ENCODE measurements at places on chromosomes 5 and 9. TPM values are rescaled to one million over a fixed set of nuclear protein-coding genes. Genes with fewer than 3 reads are reported as not detected.

DNA sequence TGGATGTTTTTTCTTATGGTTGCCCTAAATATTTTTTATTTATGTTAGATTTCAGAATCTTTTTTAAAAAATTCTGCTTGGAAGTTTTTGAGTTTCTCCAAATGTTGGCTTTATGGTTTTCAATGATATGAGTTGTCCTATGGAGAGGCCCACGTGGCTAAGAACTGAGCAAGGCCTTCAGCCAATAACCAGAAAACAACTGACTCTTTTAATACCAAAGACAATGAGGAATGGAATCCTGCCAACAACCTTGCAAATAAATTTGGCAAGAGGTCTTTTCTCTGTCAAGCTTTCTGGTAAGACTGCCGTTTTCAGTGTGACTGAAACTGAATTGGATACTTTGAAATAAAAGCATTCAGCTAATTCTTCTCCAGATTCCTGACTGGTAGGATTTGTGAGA lies 1740.1 kb upstream of the WWC1 start:
- no peaks in the 10 kb centered on the region for H3K4me1 ChIP-seq
- H3K27me3 ChIP-seq, result no peaks in the 10 kb centered on the region
- H3K27ac ChIP-seq, result no peak overlapping the region
- DNase-seq, result no peak

DNA sequence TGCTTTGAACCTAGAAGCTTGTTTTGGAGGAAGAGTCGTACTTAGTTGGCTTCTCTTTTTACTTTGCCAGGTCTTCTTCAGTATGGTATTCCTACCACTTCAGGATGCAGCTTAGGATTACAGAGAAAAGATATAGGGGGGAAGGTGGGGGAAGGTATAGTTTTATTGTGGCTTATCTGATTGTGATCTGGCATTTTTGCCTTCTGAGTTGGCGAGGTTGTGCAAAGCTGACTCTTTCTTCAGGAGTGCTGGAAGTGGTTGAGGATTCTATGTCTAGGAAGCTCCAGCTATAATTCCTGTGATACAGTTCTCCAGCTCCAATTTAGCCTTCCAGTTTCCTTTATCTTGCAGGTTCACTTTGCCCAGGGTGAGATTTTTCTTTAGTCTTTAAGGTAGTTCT lies 7.0 kb downstream of the CDC42SE2 start:
- H3K4me3 ChIP-seq, result peak overlapping the region; percentile 55
- H3K4me1 ChIP-seq, result peaks cover 47% of the 10 kb centered on the region
- no peaks in the 10 kb centered on the region for H3K27me3 ChIP-seq
- DNase-seq, result peak; percentile 58
- H3K27ac ChIP-seq, result peak overlapping the region; percentile 44

- H3K36me3 ChIP-seq, result no peaks in the 10 kb centered on the region
- H3K27ac ChIP-seq, result no peak overlapping the region
- H3K4me3 ChIP-seq, result no peak overlapping the region
- DNase-seq, result no peak
- no peaks in the 10 kb centered on the region for H3K4me1 ChIP-seq
These were observed 44.6 kb downstream of the JAKMIP2 start for GRCh38 chr5:147737921-147738320.

DNA sequence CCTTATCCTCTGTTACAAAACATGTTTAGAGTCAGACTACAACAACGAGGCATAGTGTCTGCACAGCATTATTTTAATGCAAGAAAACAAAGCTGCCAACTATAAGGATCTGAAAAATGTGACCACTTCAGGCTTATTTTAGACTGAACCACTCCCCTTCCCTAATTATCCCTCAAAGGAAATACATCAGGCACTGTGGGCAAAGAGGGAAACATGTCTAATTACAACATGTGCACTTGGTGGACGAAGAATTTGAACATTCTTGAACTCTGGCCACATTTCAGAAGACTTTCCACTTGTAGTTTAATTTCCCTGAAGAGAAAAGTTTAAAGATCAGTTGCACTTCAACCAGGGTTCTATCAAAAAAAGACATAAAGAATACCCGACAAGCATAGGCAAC lies 3.8 kb downstream of the MTMR12 start:
- H3K36me3 ChIP-seq, result peaks cover 10% of the 10 kb centered on the region
- H3K27ac ChIP-seq, result no peak overlapping the region
- no peak for DNase-seq
- H3K27me3 ChIP-seq, result no peaks in the 10 kb centered on the region
- no peak overlapping the region for H3K4me3 ChIP-seq
- peaks cover 37% of the 10 kb centered on the region for H3K4me1 ChIP-seq

DNA sequence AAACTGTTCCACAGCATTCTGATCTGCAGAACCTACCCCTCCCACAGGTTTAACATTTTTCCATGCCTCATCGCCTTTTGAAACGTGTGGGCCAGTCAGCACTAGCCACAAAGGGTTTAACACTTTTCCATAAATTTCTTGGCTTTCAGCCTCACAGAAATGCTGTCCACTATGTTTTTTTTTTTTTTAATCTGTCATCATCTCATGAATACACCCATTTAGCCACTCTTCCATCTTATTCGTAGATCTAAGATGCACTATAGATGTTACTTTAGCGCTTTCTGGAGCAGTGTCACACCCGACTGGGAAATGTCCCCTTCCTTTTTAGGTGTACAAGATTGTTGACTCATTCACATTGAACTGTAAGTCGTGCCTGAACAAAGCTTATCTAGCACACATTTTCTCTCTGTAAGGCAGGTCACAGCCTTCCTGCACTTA lies 62.3 kb downstream of the GCNT1 start:
- H3K27me3 ChIP-seq, result peaks cover 5% of the 10 kb centered on the region
- no peak overlapping the region for H3K4me3 ChIP-seq
- peaks cover 23% of the 10 kb centered on the region for H3K4me1 ChIP-seq
- DNase-seq, result no peak
- H3K36me3 ChIP-seq, result no peaks in the 10 kb centered on the region
- no peak overlapping the region for H3K27ac ChIP-seq

- peaks cover 9% of the 10 kb centered on the region for H3K27me3 ChIP-seq
- no peaks in the 10 kb centered on the region for H3K36me3 ChIP-seq
- H3K4me3 ChIP-seq, result no peak overlapping the region
- no peak overlapping the region for H3K27ac ChIP-seq
These were observed 49.7 kb downstream of the POU4F3 start for GRCh38 chr5:146388386-146388785.

DNA sequence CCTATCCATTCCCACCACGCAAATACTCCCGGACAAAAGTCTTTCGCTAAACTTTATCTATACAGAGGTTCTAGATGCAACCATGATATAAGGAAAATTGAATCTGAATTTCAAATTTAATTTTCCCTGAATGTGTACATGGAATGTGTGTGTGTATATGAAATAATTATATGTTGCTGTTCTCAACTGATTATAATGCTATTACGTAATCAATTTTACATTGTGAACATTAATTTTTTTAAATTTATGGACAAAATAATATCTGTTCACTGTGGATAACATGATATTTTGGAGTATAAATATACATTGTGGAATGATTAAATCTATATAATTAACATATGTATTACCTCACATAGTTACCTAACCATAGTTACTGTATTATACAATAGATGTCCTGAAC lies 1250.6 kb downstream of the EFNA5 start:
- DNase-seq, result no peak
- H3K27me3 ChIP-seq, result no peaks in the 10 kb centered on the region
- H3K27ac ChIP-seq, result no peak overlapping the region
- no peak overlapping the region for H3K4me3 ChIP-seq
- no peaks in the 10 kb centered on the region for H3K36me3 ChIP-seq
- no peaks in the 10 kb centered on the region for H3K4me1 ChIP-seq

GRCh38 chr5:75331-76320 lies 16.3 kb upstream of the PLEKHG4B start:
- no peaks in the 10 kb centered on the region for H3K36me3 ChIP-seq
- peaks cover 35% of the 10 kb centered on the region for H3K27me3 ChIP-seq
- peaks cover 13% of the 10 kb centered on the region for H3K4me1 ChIP-seq
- DNase-seq, result no peak
- H3K27ac ChIP-seq, result no peak overlapping the region

GRCh38 chr5:14615365-14615764 lies 33.8 kb downstream of the OTULINL start:
- H3K27me3 ChIP-seq, result peaks cover 6% of the 10 kb centered on the region
- DNase-seq, result no peak
- H3K36me3 ChIP-seq, result peaks cover 14% of the 10 kb centered on the region
- no peak overlapping the region for H3K27ac ChIP-seq

- H3K4me3 ChIP-seq, result peak overlapping the region; percentile 55
- H3K4me1 ChIP-seq, result peaks cover 90% of the 10 kb centered on the region
- H3K27me3 ChIP-seq, result peaks cover 2% of the 10 kb centered on the region
- H3K36me3 ChIP-seq, result peaks cover 48% of the 10 kb centered on the region
- peak overlapping the region; percentile 95 for H3K27ac ChIP-seq
- no peak for DNase-seq
These were observed 43.9 kb downstream of the PDCD1LG2 start for GRCh38 chr9:5554254-5554653.

Gene KCNMB1
- total RNA-seq, result not detected

Gene CYLC2
- not detected for total RNA-seq

Gene FABP6
- total RNA-seq, result not detected

Gene TXNDC8
- total RNA-seq, result not detected

Gene CDO1
- total RNA-seq, result not detected

Gene GBA2
- 23.5 TPM for total RNA-seq

Gene APBA1
- total RNA-seq, result 14.9 TPM

Gene GLRA1
- not detected for total RNA-seq

Data from HFFc6 (cell line).